ENCODE measurements at places on chromosomes 3 and 15.

DNA sequence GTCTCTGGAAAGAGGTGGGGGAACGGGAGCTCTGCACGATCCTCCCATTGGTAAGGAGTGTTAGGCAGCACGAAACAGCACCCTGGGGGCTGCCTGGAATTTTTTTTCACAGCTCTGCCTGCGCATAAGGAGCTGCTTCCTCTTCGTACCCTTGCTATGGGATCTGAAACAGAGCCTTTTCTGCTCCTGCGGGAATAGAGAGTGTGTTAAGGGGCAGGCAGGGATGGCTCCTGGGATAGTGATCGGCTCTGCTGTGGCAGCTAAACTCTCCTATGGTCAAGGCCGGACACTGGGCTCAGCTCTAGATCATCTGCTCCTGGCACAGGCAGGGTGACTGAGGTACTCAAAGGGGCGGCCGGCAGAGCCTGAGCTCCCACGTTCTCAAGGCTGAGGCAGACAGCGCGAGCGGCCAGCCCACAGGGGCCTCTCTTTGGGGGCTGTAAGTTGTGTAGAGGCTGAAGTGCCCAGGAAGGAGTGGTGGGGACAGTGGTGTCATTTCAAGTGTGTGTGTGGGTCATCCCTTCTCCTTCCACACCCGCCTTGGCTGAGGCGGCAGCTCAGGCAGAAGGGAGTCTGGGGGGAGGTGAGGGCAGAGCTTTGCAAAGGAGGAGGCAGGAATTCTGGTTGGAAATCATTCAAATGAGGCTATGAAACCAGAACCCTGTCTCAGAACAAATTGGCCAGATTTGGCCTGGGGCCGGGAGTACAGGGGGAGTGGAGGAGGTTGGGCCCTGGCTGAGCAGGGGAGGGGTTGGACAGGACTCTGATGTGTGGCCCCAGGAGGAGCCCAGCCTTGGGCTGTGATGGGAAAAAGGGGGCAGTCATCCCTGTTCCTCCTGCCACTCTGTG is 31.0 kb downstream of the EPHB3 start:
- DNase-seq: no peak

DNA sequence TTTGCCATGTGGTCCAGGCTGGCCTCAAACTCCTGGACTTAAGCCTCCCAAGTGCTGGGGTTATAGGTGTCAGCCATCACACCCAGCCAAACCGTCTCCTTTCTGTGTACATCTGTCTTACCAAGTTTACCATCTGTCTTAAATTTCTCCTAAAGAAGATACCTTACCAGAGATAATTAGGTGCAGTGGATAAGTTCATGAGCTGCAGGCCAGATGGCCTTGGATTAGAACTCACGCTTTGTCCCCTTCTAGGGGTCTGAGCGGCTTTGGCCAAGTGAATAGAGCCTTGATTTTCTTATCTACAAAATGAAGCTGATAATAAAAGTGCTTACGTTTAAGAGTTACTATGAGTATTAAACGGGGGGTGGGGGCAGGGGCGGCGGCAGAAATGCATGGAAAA is 103.9 kb downstream of the SUCLG2 start:
- DNase-seq: no peak

DNA sequence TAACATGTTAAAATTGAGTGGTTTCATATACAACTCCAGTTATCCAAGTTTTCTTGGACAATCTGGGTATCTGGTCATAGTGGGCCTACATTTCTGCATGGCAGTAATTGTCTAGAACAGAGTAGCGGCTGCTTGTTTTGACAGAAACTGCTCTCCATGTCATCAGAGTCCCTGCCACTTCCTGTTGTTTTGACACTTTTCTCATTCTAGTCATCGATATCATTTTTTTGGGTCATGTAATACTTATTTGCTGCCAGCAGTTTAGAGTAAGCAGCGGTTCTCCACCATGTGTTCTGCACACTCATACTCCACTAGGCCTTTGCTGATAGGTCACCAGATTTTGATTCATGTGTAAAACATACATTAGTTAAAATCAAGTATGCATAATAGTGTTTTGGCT is 81.5 kb downstream of the SLC25A26 start:
- DNase-seq: peak; percentile 20

DNA sequence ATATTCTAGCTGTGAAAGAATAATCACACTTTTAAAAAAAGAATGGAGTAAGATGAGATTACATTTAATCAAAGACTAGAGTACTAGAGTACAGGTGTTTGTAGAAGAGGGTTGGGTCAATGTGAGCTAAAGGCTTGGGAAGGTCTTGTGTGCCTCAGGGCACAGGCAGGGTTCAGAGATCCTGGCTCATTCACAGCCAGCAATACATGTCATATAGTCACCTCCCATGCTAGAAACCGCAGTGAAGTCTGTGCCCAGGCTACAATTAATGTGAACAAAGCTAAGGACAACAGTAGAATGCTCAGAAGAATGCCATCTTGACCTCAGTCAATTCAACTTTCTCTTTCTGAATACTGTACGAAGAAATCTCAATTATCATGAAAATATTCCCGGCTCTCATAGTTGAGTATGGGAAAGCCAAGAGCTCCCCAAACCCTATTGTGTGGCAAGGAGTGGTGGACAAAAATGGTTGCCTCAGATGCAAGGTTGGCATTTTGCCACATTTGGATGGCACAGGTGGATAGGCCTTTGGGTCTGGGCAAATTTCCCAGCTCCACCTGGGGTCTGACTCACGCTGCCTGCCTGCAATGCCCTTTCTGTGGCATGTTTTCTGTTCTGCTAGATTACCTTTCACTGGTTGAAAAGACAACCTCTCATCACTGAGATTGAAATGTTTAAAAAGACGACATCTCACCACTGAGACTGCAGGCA is 70.2 kb downstream of the NMD3 start:
- no peak for DNase-seq

DNA sequence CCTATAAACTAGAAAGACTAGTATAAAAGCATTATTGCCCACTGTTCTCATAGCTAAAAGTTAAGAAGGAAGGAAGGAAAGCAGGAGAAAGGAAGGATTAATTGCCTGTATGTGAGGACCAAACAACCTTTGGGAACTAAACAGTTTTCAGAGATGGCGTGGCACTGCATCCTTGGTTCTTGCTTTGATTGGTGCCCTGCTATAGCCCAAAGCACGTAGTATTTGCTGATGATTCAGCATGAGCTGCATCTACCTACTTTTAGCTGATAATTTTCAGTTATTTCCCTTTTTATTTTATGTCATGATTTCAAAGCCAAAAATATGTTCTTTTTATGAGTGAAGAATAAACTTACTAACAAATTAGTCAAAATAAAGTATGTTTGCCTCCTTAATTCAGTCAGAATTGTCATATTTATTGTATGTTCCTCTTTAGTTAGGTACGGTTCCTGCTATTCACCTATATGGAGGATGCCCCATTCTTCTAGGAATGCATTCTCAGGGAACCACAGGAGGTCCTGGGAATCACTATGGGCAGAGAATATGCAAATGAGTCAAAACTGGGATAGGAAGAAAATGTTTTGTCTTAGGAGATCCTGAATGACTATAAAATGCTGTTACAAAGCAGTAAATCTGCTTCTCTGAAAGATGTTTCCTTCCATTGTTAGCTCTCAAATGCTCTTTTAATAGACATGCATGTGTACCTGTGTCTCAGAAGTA is 65.4 kb upstream of the THSD4 start:
- no peak for DNase-seq

DNA sequence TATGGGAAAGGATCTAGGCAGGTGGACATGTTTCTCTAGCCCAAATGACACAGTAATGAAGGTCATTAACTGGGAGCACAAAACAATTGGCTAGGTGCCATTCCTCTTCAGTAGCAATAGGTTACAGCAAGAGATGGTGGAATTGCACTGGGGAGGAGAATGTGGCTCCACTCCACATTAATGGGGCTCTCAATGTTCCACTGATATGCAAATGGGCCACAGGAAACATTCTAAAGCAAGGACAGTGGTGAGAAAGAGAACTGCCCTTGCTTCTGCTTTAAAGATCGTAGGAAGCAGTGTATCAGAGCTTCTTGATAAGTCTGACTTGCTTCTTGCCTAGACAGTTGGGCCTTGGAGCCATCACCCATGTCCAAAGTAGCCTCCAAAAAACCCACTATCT is 271.4 kb upstream of the PPP2R3A start:
- no peak for DNase-seq

DNA sequence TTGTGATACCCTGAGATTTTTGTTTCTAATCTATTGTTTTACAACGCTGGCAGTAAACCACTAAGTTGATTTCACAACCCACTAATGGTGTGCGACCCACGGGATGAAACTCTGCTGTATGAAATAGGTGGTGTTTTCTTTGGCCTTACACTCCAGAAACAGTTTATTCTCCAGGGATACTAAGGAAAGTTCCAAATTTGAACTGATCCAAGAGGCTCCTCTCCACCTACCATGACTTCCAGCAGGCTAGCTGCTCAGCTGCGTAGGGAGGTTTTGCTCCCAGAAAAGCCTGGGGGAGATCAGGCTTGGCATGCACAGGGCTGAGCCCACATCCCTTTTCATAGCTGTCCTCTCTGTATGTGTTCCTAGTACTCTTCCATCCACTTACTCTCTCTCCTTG is 71.5 kb downstream of the FAM174B start:
- DNase-seq: no peak

DNA sequence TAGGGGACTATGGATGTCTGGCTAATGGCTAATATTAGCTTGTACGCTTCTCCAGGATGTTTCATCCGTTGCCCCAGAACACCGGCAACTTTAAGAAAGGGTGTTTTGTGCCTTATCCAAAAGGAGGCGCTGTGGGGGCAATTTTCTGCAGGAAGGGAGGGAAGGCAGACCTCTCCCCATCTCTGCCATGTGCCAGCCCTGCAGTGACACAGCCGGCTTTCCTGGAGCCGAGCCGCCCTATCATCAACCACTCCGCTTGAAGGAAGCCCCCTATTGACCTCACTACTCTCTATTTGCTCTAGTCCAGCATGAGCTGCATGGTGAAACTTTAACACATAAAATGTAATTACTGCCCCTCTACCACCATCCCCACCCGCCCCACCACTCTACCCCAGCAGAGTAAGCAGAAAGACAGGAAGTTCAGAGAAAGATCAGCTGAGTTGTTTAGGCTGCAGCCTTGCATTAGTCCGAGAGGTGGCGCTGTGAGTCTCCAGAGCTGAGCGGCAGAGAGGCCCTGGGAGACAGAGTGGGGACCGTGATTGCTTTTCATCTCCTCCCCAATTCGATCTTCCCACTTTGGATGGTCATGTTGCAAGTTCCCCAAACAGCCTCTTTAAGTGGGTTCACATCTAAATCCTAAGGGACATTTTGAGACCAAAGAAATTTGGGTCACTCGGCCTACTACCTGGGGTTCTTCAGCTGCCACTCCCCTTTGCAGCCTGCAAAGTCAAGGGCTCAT is 24.5 kb upstream of the RAD18 start:
- peak; percentile 49 for DNase-seq

DNA sequence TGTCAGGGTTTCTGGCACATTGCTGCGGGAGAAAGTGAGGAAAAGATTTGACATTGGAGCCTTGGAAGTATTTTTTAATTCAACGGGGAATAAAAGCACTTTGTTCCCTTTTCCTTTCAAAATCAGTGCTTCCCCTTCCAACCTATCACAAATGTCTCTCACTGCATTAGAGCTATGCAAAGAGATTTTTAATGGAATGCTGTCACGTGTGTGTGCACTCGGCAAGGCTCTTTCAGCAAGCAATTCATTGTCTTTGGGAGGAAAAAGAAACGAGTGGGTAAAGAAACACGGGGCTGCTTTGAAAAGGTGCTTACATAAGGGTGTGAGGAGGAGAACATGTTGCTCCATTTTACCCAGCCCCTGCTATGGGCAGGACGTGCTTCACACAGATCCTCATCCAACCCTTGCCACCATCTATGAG is 490.4 kb upstream of the PROK2 start:
- DNase-seq: no peak

DNA sequence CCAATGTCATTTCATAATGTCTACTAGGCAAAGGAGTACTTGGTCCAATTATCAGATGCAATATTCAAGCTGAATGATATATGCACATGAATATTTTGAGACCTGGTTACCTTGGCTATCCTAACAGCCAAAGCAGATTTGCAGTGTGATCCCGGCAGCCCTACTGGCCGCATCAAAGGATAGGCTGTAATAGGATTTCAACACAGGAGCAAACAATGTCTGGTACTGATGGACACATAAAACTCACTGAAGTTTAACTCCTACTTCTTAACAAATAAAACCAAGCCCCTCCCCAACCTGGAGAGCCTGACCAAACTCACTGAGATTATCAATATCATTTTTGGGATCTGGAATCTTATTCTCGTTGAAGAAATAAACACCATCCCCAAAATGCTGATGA is 130.2 kb downstream of the FOXP1 start:
- no peak for DNase-seq

DNA sequence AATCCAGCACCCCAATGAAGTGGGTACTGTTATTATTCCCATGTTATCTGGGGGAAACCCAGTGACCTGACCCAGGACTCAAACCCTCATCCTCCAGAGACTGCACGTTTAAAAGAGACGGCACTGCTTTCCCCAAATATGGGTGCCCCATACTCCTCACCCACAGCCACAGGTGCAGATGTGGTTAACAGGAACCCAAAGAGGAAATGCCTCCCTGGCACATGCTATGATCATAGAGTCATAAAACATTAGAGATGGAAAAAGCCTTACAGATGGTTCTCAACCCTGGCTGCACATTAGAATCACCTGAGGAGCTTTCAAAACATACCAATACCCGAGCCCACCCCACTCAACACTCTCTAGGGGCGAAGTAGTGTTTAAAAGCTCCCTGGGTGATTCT is 111.5 kb downstream of the SEMA5B start:
- no peak for DNase-seq

- no peak for DNase-seq
Measured at GRCh38 chr3:157123621-157124020, 36.3 kb downstream of the CCNL1 start.

DNA sequence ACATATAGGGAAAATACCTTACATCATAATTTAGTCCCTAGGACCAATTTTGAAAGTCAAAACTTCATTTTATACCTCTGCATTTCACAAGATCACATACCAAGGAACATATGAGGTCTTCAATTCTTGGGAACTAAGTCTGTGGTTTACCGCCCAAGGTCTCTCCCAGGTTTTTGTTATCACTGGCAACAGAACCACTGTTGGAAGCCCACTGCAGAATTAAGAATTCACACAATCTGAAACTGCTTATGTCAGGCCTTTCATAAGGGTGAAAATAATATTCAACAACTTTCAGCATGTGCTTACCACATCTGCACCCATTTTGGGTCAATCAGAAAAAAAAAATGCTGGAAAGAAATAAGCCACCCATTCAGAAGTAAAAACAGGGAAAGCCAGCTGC is 107.2 kb upstream of the MME start:
- DNase-seq: no peak

GRCh38 chr3:9207116-9207763 is 42.2 kb downstream of the SRGAP3 start:
- DNase-seq: no peak

GRCh38 chr3:155185631-155186071 is 105.5 kb downstream of the MME start:
- no peak for DNase-seq

GRCh38 chr3:27479806-27480543 is 4.2 kb downstream of the SLC4A7 start:
- no peak for DNase-seq

GRCh38 chr3:122004991-122005565 is 17.0 kb downstream of the ILDR1 start:
- DNase-seq: no peak

Measured in stimulated activated CD4-positive, alpha-beta T cell treated with anti-CD3 and anti-CD28 coated beads, Interleukin-12 subunit alpha, Interleukin-12 subunit beta, amount 100 ng/mL, for 48 hours (primary cell).